ENCODE measurements at places on chromosomes 7 and 10. TPM values are rescaled to one million over a fixed set of nuclear protein-coding genes. Genes with fewer than 3 reads are reported as not detected.

GRCh38 chr10:498760-499435 is 190.6 kb downstream of the DIP2C start:
- DNase-seq = no peak

GRCh38 chr10:34488476-34489130 is 326.5 kb downstream of the PARD3 start:
- no peak for DNase-seq

DNA sequence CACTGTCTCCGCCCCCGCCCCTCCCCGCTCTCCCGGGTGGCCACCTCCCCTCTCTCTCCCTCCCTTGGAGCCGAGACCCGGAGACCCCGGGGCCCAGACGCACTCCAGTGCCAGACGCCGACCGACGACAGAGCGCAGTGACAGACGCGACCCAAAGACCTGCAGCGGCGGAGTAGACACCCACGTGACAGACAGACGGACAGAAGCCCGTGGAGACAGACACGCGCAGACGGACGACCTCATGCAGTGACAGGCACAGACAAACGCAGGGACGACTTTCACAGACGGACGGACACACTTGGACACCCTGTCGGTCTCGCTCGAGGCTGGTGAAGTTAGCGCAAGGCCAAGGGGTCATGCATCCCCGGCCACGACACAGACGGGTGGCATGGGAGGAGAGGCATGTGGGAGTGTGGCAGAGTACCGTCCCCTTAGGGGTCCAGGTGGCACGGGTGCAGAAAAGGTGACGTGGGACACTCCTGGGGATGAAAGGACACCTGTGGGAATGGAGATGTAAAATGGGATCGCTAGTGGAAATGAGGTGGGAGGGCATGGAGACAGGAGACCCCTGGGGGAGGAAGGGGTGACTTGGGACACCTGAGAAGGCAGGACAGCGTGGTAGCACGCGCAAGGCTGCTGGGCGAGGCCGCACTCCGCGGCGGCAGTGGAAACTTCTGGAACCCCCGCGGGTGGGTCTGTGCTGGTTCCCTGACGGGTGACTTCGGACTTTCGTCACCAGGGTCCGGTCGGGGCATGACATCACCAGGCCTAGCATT is 456 bp upstream of the ACHE start:
- peak; percentile 81 for DNase-seq

Gene EPHB4
- total RNA-seq = 28.8 TPM

Gene ZNF239
- total RNA-seq = 2.6 TPM

- no peak for DNase-seq
Measured at GRCh38 chr7:10930551-10930950, 43.1 kb upstream of the PHF14 start.

- DNase-seq = no peak
Measured at GRCh38 chr10:14684354-14684753, 90.3 kb downstream of the FAM107B start.

GRCh38 chr7:123271231-123271630 is 71.5 kb upstream of the SLC13A1 start:
- DNase-seq = no peak

Gene GSAP
- 27.2 TPM for total RNA-seq

GRCh38 chr10:11299125-11299524 is 281.5 kb downstream of the CELF2 start:
- DNase-seq = no peak

Gene SPDYE17
- total RNA-seq = not detected

GRCh38 chr7:81235997-81236396 is 317.1 kb upstream of the SEMA3C start:
- no peak for DNase-seq

Gene ADRA2A
- not detected for total RNA-seq

Data from Peyer's patch (tissue), 4 donors.